ENCODE measurements at places on chromosomes 7 and 10. TPM values are rescaled to one million over a fixed set of nuclear protein-coding genes. Genes with fewer than 3 reads are reported as not detected.

FASTK gene
- 49.7 TPM for total RNA-seq

CALML5 gene
- total RNA-seq, result not detected

- DNase-seq, result no peak
Observed at GRCh38 chr10:103922659-103923058, 4.7 kb upstream of the STN1 start.

DNA sequence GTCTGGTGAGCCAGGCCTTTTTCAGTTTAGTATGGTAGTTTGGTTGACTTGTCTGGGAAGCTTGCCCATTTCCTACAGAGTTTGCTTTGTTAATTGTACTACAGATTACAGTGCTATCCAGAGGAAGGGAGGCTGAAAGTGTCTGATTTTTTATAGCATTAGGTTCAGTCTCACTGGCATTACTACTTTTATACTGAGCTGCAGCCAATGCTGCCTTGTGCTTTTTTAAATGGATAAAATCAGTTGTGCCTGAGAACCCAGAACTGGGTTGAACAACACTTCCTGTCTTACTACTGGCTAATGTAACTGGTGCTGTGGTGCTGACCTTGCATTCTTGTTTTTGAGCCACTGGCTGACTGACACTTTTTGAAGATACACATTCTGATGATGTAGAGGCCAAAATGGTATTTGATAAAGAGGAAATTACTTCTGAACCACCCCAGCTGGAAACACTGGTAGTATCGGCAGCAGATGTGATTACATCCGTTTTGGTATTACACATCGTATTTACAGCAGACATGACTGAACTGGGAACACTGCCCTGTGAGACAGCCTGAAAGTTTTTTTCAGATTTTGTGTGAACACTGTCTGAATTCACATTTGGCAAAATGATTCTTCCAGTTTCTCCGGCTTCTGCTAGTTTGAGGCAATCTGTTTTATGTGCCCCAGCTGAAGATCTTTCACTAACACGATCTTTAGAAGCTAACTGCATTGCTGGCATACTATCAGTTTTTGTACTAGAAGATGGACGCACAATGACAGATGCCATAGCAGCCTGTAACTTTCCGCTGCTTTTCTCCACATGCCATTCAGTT is 74.1 kb downstream of the NRBF2 start:
- peak; percentile 62 for DNase-seq

GIMAP7 gene
- not detected for total RNA-seq

GRCh38 chr7:148379677-148380076 is 210.9 kb upstream of the C7orf33 start:
- DNase-seq, result no peak

DNA sequence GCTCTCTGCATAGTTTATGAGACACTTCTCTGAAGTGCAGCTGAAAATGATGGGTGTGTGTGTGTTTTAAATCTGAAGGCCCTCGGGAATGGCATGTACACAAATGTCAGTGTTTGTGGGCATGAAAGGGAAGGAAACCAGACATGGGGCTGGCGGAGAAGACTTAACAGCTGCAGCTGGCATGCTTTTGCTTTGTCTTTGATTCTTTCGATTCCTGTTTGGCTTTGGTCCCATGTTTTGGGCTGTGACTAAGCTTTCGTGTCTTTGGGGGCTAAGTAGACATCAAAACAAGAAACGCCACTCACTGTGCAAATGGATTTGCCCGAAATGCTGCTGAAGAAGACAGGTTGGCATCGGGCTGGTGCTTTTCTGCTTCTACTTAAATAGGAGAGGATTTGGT is 179.3 kb downstream of the PFKFB3 start:
- DNase-seq, result no peak

DNA sequence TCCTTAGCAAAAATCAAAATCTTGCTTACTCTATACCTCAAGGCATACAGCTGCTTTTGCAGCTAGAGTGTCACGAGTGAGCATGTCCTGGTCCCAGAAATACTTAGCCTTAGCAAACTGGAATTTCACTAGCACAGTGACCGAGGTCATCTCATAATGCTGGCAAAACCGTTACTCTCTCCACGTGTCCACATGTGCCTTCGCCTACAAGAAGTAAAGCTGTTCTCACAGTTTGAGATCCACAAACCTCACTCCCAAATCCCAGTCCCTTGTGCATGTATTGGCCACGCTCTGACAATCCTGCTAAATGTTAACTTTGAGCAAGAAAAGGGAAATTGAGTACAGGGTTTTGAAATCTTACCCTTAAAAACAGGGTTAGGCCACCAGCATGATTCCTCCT is 111.0 kb upstream of the PLXDC2 start:
- DNase-seq, result no peak

DNA sequence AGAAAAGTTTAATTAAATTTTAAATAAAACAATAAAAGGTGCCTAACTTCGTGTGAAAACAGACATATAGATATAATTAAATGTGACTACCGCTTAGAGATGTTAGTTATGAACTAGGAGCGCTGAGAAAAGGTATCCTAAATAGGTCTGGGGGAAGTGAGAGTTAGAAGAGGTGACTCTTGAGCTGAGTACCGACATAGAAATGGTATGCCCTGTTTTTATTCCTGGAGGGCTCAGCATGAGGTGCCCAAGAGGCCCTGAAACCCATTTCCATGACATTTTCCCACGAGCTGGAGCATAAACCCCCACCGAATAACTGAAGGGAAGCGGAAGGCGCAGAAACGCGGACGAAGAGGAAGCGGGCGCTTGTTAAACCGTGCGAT is 433 bp upstream of the STARD3NL start:
- DNase-seq, result no peak

Data from mammary epithelial cell (primary cell).